ENCODE measurements at places on chromosomes 5 and 9.

DNA sequence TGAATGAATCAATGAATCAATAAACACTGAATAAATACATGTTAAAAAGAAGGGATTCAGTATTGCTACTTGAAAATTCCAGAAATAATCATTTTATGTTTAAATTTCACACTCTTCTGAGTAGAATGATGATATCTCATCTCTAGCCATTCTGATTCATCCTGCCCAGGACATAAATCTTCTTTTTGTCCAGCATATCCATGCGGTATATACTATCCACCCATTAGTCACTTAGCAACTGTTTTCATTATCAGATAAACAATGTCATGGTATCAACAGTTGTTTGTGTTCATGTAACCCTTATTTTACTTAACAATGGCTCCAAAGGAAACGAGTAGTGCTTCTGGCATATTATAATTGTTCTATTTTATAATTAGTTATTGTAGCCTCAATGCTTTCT is 432.4 kb upstream of the SMC2 start:
- no peak for DNase-seq

DNA sequence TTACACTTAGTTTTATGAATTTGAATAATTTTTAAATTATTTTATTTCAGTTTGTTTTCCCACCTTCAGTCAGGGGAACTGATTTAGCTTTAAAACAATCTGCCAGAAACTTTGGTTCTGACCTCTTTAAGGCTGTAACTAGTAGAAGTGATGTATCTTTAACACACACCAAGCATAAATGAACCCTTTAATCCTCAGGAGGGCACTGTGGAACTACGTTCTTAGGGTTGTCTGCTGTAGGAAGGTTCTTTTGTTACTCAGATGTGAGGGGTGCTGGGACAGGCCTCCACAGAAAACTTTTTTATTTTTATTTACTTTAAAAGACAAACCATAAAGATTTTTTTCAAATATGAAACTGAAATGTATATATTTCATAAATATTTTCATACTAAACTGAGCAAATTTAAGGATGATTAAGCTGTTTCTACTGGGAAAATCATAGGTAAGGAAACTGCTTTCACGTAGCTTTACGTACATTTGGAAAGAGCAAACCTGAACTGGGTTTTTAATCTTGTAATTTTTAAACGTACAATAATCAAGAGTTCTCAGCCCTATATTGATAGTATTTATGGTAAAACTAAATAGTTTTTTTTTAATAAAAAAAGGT is 5.3 kb downstream of the KLF4 start:
- no peak for DNase-seq

DNA sequence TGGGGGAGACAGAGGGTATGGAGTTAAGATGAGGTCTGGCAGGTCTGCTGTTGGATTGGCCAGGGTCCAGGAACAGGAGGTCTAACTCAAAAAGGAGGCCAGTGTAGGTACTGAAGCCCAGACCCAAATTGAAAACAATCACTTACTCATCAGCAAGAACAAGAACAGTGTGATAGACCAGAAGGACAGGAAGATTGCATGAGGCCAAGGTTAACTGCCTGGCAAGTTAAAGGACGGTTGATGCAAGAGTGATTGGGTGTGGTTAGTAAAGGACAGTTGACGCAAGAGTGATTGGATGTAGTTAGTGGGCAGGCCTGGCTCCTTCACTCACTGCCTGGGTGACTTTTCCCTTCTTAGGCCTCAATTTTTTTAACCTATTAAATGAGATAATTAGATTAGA is 132.6 kb downstream of the PDZD2 start:
- DNase-seq = no peak

DNA sequence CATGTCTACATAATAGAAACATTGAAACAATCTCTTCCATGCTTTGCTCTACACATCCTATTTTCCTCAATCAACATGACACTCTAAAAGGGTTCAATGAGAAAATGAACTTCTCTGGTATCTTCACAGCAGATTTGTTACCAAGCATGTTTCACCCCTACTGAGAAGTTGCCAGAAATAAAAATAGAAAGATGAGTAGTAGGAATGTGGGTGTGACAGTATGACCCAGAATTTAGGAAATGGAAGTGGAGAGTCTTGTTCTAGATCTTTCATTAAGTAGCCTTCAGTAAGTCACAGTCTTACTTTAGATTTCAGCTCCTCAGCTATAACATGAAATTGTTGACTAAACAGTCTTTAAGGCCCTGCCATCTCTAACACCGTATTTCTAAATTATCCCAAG is 581.8 kb downstream of the EFNA5 start:
- DNase-seq = no peak
